AG10803 (cell line): ENCODE measurements at places on chromosomes 11 and 22.

GRCh38 chr22:48752451-48753380 lies 1075.0 kb downstream of the BRD1 start:
- no peak for DNase-seq

DNA sequence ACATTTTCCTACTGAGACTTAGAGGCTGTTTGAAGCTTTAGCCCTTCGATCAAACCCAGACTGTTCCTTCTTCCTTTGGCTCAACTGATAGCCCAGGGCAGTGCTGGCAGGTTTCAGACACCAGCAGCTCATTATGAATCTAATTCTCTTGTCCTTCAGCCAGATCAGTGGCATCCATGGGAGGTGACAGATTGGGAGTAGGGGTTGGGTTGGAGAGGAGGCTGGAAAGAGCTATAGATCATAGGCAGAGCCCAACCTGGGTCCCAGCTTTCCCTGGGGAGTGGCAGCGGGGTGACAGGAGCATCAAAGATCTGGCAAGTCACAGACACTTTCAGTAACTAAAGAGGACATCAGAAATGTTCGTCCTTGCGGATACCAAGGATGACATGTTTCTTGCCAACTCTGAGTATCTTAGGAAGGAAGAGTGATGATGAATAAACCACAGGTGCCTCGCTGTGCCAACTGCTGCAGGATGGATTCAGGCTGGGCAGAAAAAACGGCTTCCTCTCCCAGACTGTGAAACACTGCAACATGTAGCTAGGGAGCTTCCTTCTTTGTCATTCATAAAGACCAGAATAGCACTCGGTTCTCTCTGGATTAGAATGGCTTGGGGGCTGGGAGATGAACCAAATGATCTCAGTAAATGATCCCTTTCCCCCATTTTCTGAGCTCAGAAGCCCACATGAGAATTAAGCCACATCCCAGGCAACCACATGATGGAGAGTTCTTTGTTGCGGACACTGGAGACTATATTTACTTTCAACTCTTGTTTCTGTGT lies 19.1 kb downstream of the ABCC8 start:
- DNase-seq: no peak

- no peak for DNase-seq
Measured at GRCh38 chr11:115706626-115707135, 202.5 kb upstream of the CADM1 start.

GRCh38 chr11:20064961-20065405 lies 95.3 kb downstream of the DBX1 start:
- DNase-seq: no peak

DNA sequence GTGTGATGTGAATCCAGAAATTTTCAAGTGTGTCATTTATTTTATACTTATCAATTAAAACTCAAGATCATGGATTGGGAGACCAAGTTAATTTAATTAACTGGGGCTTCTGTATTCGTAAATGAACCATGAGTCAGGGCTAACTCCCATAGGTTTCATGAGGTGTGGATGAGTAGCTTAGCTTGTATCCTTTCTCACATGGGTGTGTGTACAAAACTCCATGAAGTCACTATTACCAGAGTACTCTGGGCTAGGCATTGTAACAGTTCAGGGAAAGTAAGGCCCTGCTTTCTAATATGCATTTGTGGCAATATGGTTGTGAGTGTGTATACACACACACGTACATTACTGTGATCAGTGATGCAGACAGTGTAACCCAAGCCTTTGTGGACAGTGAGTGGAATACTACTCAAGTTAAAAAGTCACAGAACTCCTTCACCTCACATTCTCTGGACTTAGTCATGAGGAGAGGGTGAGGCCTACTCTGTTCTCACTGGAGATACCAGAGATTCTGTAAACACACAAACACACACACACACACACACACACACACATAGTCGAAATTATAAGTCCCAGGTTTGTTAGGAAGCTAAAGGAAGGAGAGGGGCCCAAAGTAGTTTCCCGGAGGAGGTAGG lies 3.5 kb downstream of the CNTF start:
- peak; percentile 27 for DNase-seq

GRCh38 chr22:49453771-49454170 lies 373.9 kb downstream of the BRD1 start:
- no peak for DNase-seq

- DNase-seq: no peak
Measured at GRCh38 chr11:61913699-61914395, 3.5 kb downstream of the RAB3IL1 start.

DNA sequence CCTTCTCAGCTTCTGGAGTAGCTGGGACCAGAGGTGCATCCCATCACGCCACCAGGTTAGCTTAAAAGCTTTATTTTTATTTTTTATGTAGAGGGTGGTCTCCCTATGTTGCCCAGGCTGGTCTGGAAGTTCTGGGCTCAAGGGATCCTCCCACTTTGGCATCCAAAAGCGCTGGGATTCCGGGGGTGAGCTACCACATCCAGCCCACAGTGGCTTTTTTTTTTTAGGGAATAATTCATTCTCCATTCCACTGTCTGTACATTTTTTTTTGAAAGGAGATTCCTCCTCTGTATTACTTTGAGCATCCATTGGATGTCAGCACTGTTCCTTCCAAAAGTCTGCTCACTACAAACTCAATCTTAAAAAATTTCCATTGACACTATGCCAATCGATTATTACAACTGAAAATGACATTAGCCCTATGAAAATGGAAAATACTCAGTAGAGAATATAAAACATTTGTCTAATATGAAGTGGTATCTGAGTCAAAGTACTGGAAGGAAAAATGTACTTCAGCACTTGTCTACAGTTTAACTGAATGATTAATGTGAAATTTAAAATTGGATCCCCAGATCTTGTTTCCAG lies 1.3 kb upstream of the LPXN start:
- peak; percentile 64 for DNase-seq

DNA sequence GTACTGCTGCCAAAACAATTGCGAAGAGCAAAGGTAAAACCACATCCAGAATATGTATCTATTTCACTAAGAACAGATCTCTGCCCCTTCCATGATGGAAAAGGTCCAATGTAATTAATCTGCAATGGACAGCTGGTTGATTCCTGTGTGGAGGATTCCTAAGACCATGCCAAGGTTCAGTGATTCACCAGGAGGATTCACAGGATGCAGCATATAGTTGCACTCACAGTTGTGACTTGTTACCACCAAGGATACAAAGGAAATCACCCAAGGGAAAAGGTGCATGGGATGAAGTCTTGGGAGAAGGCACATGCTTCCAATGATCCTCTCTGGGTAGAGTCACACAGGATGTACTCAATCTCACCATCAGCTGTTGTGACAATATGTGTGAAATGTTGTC lies 35.1 kb upstream of the CUL5 start:
- DNase-seq: no peak

GRCh38 chr22:40367342-40367741 lies 3.1 kb upstream of the SGSM3 start:
- no peak for DNase-seq

- no peak for DNase-seq
Measured at GRCh38 chr22:38699143-38699542, 1.6 kb downstream of the JOSD1 start.

- no peak for DNase-seq
Measured at GRCh38 chr11:111815489-111815888, 49.3 kb upstream of the PPP2R1B start.

GRCh38 chr11:3840004-3840869 lies 522 bp downstream of the RHOG start:
- DNase-seq: no peak

DNA sequence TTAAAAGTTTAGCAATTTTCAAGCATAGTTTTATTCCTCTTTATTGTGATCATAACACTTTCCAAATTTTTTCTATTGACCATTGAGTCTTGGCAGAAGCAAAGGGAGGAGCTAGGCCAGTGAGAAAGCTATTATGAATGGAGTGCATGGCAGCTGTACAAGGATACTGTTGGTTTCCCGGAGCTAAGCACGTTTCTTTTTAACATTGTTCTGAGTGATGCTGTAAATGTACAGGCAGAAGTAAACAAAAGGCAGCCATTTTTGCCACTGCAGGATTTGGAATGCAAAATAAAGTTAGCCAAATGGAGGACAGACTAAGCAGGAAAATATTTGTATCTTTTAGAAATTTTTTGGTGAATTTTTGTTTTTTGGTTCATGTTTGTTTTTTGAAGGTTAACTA lies 16.2 kb downstream of the CBL start:
- DNase-seq: peak; percentile 73

GRCh38 chr11:59787816-59788215 lies 22.8 kb downstream of the MRPL16 start:
- DNase-seq: peak; percentile 82

GRCh38 chr11:12529041-12529440 lies 145.2 kb upstream of the TEAD1 start:
- no peak for DNase-seq

DNA sequence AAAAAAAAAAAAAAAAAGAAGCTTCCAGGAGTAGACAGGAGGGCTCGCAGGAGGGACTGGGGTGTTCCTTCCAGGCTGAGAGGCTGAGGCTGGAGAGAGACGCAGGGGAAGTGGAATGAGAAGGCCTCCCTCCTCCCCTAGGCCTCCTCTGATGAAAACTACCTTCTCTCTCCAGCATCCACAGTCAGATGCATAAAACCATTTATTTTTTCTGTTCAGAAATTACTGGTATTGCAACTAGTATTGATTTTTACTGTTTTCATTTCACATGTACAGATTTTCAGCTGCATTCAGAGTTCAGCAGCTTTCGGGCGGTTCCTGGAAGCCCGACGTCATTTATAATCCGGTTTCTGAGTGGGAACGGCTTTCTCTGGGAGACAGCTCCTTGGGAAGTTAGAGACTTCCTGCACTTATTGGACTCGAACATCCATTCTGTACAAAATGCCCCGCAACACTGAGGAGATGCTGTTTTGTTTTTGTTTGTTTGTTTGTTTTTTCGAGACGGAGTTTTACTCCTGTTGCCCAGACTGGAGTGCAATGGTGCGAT lies 6.9 kb upstream of the NFAM1 start:
- no peak for DNase-seq

GRCh38 chr11:60158636-60159035 lies 24.2 kb downstream of the MS4A6A start:
- no peak for DNase-seq

DNA sequence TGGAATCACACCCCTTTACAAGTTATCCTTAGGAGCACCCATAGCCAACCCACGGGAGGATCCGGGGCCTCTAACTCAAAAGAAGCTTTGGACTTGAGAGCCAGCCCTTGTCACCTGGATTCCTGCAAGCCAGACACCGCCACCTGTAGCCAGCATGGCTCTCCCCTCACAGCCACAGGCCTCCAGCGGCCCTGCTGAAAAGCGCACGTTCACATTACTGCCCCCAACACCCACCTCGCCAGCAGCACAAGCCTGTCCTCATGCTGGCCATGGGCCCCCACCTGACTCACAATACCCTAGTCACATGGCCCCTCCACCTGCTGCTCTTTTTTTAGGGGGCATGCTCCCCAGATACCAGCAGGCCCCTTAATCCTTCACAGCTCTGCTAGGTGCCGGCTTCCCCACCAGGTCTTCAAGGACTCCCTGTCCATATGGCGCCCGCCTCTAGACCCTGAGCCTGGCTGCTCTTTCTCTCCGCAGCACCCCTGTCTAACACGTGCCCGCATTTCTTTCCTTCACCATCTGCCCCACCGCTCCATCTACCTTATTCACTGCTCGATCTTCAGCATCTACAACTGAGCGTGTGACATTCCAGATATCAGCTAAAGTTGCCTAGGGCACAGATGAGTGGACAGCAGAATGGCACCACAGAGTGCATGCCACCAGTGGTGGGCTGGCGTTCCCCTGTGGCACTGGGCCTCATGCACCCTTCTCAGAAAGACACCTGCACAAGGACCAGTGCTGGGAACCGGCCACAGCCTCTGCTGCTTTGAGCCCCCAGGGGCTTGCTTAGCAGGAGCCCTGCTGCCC lies 6.6 kb downstream of the CARS1 start:
- no peak for DNase-seq

- DNase-seq: no peak
Measured at GRCh38 chr11:91188484-91188883, 965.6 kb upstream of the CHORDC1 start.

GRCh38 chr22:43783777-43784176 lies 28.3 kb downstream of the EFCAB6 start:
- no peak for DNase-seq

DNA sequence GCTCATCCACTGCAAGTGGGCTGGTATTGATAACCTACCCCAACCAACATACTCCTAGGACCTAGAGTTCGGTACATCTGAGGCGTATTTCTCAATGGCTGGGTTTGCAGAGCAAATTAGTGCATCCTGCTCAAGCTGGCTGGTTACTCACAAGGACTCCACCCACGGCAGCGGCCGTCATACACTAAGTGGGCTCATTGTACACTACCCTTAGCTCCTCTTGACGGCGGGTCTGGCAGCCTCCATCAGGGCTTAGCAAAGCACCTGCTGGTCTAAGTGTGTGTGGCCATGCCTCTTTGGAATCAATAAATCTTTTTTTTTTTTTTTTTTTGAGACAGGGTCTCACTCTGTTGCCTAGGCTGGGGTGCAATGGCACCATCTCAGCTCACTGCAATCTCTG lies 20.2 kb upstream of the KCNJ11 start:
- no peak for DNase-seq

- peak; percentile 6 for DNase-seq
Measured at GRCh38 chr22:25775531-25775930, 33.5 kb downstream of the MYO18B start.

DNA sequence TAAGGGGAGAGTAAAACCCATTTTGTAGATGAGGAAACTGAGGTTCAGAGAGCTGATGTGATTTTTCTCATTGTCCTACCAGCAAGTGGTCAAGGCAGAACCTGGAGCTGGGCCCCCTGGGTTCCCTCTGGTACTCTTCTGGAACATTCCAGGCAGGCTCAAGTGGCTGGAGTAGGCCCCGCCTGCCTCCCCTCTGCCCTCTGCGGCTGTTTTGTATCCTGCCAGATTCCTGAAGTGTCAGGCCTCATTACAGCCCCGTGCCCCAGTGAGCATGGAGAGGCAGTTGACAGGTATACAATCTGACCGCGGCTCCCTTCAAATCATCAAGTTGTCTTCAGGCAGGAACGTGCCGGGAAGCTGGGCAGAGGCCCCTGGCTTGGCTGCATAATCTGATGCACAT lies 94.6 kb upstream of the CD82 start:
- DNase-seq: no peak

DNA sequence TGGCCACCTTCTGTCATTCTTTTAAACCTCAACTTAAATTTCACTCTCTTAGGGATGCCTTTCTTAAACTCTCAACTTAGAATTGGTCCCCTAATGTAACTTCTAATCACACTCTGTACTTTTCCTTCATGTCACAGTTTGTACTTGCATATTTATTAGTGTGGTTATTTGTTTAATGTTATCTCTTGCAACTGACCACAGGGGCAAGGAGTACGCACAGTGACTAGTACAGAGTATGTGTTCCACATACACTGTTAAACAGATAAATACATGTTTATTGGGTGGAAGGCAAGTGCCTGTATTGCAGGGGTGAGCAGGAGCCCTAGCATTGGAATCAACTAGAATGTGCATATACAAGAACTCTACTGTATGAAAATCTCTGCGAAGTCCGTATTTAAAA lies 554.0 kb downstream of the INSC start:
- DNase-seq: no peak
